ENCODE measurements at places on chromosomes 13 and 19.
A peak's percentile ranks its signal among the peaks of the same experiment; 100 is the strongest.

DNA sequence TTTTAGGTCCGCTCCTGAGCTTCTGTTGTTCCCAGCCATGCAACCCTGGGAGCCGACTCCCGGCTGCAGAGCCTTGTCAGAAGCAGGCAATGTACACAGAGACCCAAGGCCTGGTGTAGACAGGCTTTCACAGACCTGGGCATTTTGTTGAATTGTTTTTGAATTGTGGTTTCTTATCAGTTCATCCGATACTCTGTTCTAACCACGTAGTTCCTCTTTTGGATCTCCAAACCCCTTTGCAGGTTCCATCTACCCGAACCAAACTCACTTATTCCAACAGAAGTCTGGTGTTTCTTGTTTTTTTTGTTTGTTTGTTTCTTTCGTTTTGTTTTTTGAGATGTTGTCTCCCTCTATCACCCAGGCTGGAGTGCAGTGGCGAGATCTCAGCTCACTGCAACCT is 6.3 kb upstream of the NLRP2 start:
- H3K36me3 ChIP-seq, result no peaks in the 10 kb centered on the region
- no peak overlapping the region for H3K27ac ChIP-seq
- H3K27me3 ChIP-seq, result peaks cover 9% of the 10 kb centered on the region
- H3K4me1 ChIP-seq, result peaks cover 4% of the 10 kb centered on the region
- H3K4me3 ChIP-seq, result no peak overlapping the region
- no peak for DNase-seq

DNA sequence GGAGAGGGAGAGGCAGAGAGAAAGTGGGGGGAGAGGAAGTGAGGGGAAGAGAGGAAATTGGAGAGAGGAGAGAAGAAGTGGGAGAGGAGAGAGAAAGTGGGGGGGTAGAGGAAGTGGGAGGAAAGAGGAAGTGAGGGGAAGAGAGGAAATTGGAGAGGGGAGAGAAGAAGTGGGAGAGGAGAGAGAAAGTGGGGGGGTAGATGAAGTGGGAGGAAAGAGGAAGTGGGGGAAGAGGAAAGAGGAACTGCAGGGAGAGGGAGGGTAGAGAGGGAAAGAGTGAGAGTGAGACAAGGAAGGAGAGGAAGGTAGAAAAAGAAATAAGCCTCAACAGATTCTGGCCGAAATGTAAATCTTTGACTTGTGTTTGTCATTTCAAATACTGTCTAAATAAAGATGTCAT is 146.6 kb downstream of the KLF12 start:
- no peaks in the 10 kb centered on the region for H3K27me3 ChIP-seq
- no peaks in the 10 kb centered on the region for H3K4me1 ChIP-seq
- no peak overlapping the region for H3K4me3 ChIP-seq

DNA sequence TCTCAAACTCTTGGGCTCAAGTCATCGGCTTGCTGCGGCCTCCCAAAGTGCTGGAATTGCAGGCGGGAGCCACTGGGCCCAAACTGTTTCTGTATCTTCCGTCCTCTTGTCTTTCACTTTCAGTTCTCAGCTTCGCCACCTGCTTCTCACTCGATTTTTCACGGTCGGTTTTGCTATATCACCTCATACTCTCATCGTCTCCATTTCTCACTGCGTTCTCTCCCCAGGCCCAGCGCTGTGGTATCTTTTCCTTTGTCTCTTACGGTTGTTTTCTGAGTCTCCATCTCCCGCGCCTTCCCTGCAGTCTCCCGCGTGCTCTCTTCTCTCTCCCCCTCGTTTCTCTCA is 14.9 kb downstream of the SSC5D start:
- H3K36me3 ChIP-seq, result no peaks in the 10 kb centered on the region
- H3K4me1 ChIP-seq, result peaks cover 24% of the 10 kb centered on the region
- peak overlapping the region; percentile 61 for H3K27ac ChIP-seq
- no peak for DNase-seq

GRCh38 chr13:91648012-91648411 is 249.6 kb downstream of the GPC5 start:
- no peak for DNase-seq
- H3K4me1 ChIP-seq, result no peaks in the 10 kb centered on the region
- H3K27me3 ChIP-seq, result no peaks in the 10 kb centered on the region
- H3K4me3 ChIP-seq, result no peak overlapping the region

- H3K4me3 ChIP-seq, result no peak overlapping the region
- no peak overlapping the region for H3K27ac ChIP-seq
- H3K36me3 ChIP-seq, result no peaks in the 10 kb centered on the region
- peaks cover 9% of the 10 kb centered on the region for H3K4me1 ChIP-seq
- DNase-seq, result no peak
- peaks cover 27% of the 10 kb centered on the region for H3K27me3 ChIP-seq
These were observed 4.5 kb downstream of the MCF2L start for GRCh38 chr13:112973577-112973951.

DNA sequence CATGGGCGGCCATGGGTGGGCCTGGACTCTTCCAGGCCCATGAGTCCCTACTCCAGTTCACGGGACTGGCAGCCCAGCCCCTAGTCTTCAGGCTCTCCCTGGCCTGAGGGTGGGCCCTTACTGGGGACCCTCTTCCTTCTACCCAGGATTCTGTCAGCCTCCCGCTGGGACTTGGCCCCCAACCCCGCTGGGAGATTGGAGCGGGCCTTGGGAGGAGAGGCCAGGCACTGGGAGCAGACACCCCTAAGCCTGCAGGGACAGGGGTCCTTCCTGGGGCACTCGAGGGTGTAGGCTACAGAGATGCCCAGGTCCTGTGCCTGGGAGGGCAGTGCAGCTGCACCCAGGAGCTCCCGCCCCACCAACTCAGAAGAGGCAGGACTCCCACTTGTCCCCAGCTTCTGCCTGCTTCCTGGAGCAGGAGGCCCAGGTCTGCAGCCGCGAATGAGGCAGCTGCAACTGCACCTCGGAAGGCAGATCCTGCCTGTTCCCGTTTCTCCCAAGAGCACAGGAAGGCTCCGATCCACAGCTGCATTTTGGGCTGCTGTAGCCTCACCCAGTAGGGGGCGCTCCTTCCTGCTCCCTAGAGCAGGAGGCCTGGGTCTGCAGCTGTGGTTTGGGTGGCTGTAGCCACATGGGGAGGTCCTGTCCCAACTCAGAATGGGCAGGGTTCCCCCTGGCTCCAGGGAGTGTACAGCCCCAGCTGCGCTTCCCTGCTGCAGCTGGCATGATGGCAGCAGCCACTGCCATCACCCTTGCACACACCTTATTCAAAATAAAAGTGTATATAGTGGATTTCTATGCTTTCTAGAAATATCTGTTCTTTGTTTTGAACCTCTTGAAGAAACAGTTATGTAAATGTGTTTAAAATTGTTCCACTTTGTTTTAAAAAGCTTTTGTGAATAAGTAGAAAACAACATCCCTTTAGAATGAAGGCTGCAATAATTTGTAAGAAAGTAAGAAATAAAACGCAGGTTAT is 46.8 kb downstream of the TEX26 start:
- H3K36me3 ChIP-seq, result no peaks in the 10 kb centered on the region
- H3K4me1 ChIP-seq, result no peaks in the 10 kb centered on the region
- peak; percentile 19 for DNase-seq
- no peak overlapping the region for H3K4me3 ChIP-seq

DNA sequence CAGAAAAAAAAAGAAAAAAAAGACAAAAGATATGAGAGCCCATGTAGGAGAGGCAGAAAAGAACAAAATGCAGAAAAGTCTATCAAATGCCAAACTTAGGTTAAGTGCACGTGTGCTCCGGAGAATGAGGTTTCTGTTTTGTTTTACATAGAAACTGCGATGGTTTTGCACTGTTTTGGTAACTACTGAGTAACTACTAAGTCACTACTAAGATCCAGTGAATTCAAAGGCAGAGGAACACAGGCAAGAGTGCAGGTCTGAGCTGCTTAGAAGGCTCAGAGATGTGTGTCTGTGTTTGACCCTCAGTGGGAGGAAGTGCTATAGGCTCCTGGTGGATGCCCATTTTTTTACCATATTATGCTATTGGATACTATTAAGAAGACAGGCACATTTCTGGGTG is 299.3 kb downstream of the NDFIP2 start:
- no peak overlapping the region for H3K4me3 ChIP-seq
- no peak for DNase-seq
- H3K27me3 ChIP-seq, result no peaks in the 10 kb centered on the region
- H3K27ac ChIP-seq, result no peak overlapping the region

Measured in K562 (cell line).